NCI-H748 treated with DMSO at 0.1 percent for 48 hours (cell line): ENCODE measurements at places on chromosomes 7 and 10.
A peak's percentile ranks its signal among the peaks of the same experiment; 100 is the strongest.

GRCh38 chr7:108071551-108071950, 58.6 kb downstream of the LAMB4 start:
- DNase-seq, result peak; percentile 18

- no peak for DNase-seq
These were observed 257.2 kb downstream of the GLRX3 start for GRCh38 chr10:130393342-130393741.

- no peak for DNase-seq
These were observed 14.1 kb upstream of the TAS2R41 start for GRCh38 chr7:143463556-143463955.

DNA sequence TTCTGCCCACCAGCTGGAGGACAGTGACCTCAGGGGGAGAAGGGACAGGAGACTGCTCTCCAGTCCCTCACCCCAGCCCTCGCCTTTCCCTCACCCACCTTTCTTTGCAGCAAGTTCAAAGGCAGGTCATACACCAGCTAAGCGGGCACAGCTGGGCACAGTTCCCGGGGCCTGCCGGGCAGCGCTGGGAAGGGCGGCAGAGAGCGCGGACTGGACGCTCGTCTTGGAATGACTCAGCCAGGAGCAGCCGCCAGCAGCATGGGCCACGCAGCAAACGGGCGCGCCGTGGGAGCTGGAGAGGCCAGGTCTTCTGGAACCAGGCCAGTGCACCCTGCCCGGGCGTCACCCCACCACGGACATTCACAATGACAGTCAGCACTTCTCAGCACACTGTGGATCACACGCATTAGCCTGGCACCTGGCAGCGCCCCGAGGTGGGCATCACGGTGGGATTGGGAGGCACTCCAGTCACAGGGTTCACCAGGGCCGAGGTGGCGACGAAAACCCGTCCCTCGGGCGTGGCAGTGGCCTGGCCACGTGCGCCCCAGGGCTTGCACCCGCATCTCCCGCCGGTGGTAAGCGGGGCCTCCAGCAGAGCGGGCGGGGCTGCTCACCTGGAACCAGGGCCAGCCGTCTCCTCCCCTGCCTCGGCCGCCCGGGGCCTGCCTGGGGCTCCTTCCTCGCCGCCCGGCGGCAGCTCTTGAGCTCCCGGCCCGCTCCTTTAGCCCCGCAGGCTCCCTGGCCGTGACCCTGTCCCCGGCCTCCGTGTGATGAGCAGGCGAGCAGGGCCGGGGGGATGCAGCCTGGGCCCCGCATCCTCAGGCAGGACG, 29.0 kb upstream of the WDFY4 start:
- DNase-seq, result no peak

DNA sequence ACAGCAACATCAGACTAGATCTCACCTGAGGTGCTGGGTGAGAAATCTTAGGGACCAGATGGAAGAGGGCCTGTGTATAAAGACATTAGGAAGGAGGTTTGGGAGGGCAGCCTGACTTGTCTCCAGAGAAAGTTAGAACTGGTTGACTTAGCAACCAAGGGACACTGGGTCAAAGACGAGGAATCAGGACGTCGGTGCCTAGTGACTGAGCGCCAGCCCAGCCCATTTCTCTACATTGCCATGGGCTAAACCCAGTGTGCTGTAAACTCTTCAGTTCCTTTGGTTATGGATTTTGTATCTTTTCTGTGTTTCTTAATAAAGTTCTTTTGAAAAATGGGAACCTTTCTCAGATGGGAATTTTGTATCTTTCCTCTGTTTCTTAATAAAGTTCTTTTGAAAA, 12.3 kb downstream of the TRIM56 start:
- no peak for DNase-seq

DNA sequence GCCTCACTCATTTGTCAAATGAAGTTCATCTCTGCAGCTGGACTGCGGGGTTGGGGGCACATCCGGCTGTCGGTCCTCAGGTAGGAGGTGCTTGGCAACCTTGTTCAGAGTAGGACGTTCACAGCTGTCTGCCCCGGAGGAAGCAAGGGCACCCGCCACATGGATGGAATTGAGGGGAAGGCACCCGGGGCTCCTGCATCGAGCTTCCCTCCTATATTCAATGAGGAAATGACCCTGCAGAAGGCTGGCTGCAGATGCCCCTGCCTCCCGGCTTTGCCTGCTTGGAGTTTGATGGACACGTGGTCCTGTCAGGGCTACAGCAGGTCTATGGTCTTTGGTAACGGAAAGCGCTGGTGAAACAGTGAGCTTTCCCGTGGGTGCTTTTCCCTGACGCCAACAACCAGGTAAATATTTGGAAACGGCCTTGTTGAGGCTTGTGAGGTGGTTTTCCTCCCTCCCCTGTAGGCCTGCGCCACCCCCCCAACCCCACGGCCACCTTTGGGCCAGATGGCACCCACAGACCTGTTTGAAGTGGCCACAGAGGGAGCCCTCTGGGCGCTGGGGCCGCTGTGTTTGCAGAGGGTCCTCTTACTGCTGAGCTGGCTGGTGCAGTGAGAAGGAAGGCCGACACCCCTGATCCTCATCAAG, 32.9 kb downstream of the HTRA1 start:
- DNase-seq, result no peak

GRCh38 chr10:58574058-58574457, 61.4 kb downstream of the BICC1 start:
- no peak for DNase-seq

- no peak for DNase-seq
These were observed 189.7 kb downstream of the GRM3 start for GRCh38 chr7:86833360-86833759.

DNA sequence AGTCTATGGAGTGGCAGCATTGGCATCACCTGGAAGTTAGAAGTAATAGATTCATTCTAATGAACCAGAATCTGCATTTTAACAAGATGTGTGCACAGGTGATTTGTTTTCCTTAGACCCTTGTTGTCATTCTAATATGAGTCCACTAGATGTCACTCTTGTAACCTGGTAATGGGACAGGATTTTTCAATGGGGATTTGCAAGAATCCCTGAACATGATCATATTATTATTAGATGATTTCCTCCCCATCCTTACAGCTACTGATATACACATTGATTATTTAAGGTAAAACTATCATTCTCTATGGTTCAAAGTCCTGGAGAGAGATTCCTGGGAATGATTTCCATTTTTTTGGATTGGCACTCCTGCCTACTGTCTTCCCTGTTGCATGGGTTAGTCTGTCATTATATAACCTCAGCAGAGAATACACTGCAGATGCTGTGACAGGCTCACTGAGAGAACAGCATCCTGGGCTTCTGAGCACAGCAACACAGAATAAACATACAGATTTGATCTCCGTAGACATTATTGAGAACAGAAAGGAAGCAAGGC, 194.9 kb downstream of the SUGCT start:
- DNase-seq, result peak; percentile 11

GRCh38 chr7:113158756-113159155, 40.4 kb upstream of the SMIM30 start:
- DNase-seq, result no peak

- DNase-seq, result no peak
These were observed 25.1 kb downstream of the POLL start for GRCh38 chr10:101563007-101563406.

DNA sequence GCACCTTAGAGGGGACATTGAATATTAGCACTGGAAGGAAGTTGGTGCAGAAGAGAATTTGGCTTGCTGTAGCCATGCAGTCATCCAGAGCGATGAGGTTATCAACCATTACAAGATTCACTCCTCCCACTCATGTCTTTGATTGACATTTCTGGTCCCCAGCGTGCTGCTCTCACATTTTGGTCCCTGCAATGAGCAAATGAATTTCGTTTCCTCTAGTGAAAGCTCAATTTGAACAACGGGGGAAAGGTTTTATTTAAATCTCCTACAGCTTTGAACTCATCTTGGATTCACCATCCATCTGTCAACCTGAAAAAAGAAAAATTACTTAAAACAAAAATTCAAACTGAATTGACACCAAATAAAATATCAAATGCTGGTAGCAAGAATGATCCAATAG, 975.2 kb downstream of the NRG3 start:
- DNase-seq, result no peak

GRCh38 chr10:98097616-98098015, 36.8 kb upstream of the R3HCC1L start:
- DNase-seq, result peak; percentile 79

DNA sequence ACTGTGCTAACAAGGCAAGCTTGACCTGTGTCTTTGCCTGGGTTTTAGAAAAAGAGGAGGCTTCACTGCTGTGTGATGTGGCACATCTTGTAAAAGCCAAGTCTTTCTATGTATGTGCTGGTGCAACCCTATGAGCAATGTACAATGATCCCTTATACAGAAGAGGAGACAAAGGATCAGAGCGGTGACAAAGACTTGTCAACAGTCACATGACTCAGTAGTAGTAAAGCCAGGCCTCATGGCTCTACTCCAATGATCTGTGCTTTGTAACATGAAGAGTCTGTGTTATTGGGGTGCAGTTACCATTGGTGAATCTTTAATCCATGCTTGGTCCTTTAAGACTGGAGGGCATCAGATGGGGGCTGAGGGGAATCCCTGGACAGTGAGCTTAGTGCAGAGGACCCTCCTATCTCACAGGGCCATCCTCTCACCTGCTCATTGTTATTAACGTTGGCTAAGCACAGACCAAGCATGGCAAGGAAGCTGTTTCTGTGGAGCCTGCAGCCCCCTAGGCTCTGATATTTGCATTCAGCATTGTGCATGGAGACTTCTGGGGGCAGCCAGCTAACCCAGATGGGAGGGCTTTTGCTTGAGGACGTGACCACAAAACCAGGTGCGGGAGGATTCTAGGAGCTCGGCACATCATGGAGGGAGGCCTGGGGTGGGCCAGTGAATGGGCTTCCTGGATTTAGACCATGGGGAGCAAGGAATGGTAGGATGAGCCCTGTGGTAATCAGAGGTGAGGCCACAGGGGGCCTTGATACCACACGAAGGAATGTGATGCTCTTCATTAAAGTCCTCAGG, 308.8 kb upstream of the ZNF32 start:
- no peak for DNase-seq

DNA sequence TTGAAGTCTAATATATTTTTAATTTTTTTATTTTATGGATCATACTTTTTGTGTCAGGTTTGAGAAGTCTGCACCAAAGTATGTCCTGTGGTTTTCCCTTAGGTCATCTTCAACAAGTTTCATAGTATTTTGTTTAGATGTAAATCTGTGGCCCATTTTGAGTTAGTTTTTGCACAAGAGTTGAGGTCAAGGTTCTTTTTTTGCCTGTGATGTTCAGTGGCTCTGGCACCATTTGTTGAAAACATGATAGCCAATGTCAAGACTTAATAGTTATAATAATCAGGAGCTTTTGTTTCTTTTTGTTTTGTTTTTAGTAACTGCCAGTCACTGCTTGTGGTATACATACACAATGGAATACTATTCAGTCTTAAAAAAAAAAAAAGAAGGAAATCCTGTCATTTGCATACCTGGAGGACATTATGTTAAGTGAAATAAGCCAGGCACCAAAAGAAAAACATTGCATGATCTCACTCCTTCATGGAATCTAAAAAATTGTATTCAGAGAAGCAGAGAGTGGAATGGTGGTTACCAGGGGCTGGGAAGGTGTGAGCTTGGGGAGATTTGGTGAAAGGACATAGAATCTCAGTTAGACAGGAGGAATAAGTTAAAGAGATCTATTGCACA, 61.3 kb downstream of the EGFR start:
- no peak for DNase-seq

GRCh38 chr10:85863301-85864172, 503.1 kb downstream of the GRID1 start:
- no peak for DNase-seq

DNA sequence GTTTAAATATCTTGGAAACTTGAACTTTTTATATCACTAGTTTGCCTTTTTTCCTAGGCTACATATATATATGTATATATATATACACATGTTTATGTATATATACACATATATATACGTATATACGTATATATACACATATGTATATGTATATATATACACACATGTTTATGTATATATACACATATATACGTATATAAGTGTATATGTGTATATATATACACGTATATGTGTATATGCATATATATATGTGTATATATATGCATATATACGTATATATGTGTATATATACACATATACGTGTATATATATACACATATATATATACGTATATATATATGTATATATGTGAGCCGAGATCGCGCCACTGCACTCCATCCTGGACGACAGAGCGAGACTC, 10.1 kb downstream of the OGDH start:
- no peak for DNase-seq

DNA sequence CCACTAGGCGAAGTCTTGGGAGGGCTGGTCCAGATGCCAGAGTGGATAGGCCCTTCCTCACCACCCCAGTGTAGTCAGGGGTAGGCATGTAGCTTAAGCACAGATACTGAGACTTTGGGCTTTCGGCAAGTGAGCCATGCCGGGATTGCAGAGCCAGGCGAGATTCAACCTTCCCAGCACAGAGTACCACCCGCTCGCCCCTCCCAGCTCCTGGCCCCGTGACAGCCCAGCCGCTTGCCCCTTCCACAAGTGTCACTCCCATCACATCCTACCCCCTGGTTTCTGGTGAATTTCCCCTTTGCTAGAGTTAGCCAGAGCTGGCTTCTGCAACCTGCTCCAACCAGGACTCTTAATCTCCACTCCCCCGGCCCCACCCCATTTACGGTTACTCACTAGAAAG, 56.9 kb downstream of the ARHGAP22 start:
- no peak for DNase-seq

GRCh38 chr10:85665681-85666080, 700.9 kb downstream of the GRID1 start:
- DNase-seq, result no peak

GRCh38 chr7:47785923-47786556, 162.2 kb downstream of the PKD1L1 start:
- no peak for DNase-seq

DNA sequence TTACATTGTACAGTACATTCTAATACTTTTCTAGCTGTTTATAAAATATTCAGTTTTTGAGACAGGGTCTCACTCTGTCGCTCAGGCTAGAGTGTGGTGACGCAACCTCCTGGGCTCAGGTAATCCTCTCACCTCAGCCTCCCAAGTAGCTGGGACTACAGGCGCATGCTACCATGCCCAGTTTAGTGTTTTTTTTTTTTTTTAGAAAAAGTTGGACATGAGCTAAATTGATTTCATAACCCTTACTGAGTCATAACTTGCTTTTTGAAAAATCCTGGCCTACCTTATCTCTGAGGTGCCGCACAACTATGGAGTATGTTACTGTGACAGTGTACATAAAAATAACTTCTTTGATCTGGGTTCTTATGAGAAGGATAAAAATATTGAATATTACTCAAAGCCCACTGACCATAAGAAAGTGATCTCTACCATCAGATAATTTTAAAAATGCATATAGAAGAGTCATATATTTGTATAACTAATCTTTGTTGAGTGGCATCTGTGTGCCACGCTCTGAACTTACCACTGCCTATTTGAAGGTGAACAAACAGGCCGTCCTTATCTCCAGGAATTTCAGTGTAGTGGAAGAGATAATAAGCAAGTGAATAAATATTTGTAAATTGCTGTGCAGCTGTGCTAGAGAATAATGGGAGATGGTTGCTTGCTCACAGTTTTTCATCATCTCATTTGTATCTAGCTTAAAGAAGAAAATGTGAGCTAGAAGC, 73.2 kb downstream of the PPP1R9A start:
- DNase-seq, result no peak

- DNase-seq, result no peak
These were observed 37.0 kb upstream of the PURB start for GRCh38 chr7:44922351-44922694.
